ENCODE measurements at places on chromosomes 7 and 10.

GRCh38 chr10:33616956-33617355, 282.5 kb upstream of the NRP1 start:
- DNase-seq, result no peak

GRCh38 chr10:102406815-102407214, 11.3 kb downstream of the NFKB2 start:
- no peak for DNase-seq

DNA sequence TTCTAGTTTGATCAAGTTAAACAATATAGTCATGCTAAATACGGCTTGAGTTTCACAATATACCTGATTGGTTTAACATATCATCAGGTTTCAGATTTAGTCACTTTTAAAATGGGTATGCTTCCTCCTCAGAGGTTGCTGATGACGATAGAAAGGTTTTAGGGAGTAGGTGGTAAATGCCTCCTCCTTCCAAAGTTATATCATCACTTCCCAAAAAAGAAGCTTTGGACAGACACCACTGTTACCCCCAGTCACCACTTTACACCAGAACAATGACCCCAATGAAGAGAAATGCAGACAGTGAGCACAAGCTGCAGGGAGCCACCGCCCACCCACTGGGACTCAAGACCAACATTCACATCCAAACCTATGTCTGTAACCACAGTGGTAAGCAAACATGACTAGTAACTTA, 244.6 kb downstream of the SORCS1 start:
- DNase-seq, result no peak

GRCh38 chr7:17732083-17732482, 208.2 kb downstream of the SNX13 start:
- no peak for DNase-seq

- DNase-seq, result no peak
Observed at GRCh38 chr7:75626954-75627353, 111.8 kb downstream of the HIP1 start.

- DNase-seq, result no peak
Observed at GRCh38 chr10:76009531-76009930, 578.1 kb downstream of the LRMDA start.

DNA sequence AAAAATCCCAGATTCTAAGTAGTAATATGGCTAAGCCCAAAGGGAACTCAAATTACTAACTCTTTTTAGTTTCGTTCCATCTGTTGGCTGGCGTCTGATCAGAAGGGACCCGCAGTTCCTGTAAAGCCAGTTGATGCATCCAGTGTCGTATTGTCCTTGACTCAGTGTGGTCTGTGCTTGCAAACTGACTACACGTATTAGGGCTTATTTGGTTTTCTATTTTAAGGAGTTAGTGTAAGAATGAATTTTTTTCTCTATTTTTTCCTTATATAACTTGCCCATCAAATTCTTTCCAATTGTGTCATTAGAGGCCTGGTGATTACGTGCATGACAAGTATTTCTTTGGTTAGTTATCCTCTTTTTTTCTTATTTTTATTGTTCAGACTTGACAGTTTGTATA, 9.7 kb downstream of the ABCA13 start:
- no peak for DNase-seq

GRCh38 chr10:124092250-124092859, 1.0 kb downstream of the CHST15 start:
- DNase-seq, result no peak

DNA sequence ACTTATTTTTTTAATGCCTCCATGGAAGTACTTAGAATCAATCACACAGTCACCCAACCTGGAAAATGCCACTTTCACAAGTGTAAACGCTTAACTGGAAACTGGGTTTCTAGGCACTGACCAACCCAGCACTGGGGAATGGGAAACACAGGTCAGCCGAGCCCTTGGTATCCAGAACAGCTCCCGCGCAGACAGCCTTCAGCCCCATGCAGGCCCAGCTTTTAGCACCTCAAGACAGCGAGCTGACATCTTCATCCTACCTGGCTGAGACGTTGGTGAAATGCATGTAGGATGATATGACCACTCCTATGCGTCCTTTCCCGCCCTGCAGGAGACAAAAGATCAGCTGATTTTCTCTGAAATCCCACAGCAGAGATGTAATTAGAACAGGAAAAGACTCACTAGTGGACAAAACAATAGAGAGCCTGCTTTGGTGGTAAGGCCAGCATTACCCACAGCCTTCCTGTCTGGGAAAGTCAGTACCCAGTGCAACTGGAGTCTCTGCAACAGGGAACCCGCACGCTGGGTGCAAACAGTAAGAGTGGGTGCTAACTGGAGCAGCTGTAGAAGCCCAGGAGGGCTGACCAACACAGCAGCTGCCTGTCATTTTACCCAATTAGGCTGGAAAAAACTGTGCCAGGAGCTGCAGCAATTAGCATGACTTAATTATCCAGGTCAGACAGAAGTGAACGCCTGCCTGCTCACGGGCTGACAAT, 153.7 kb downstream of the TNS3 start:
- DNase-seq, result no peak

- no peak for DNase-seq
Observed at GRCh38 chr7:156841497-156841896, 51.5 kb downstream of the LMBR1 start.

DNA sequence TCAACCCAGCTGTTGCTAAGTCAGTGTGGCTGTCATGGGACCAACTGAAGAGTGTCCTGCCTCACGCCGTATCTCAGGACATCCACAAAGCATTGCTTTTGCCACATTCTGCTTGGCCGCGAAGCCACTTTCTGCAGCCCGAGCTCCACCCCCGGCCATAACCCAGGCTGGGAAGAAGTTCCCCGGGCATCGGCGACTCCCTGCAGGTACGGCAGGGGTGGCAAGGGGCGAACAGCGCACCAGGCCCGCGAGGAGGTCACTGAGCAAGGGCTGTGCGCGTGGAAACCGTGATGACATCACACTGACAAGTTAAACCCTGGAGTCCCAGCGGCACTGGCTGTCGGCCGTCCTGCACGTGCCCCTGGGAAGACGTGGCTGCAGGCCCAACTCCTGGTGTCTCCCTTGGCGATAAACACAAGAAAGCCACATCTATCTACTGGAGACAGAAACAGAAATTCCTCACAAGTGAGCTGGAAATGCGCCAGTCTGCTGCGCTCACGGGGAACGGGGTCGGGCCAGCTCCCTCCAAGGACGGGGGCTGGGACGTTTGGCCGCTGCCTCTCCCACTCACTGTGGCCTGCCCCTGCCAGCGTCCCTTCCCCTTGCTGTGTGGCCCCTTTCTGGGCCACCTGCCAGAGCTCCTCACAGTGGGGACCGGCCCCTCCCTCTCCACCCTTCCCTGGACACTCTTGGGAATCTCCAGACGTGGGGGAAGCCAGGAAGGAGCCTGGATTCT, 326.3 kb downstream of the DNAJB6 start:
- DNase-seq, result no peak

GRCh38 chr7:132806834-132807233, 230.6 kb upstream of the PLXNA4 start:
- DNase-seq, result no peak

- no peak for DNase-seq
Observed at GRCh38 chr10:127486355-127486754, 62.8 kb upstream of the NPS start.

- DNase-seq, result no peak
Observed at GRCh38 chr10:126646110-126646509, 24.4 kb downstream of the C10orf90 start.

DNA sequence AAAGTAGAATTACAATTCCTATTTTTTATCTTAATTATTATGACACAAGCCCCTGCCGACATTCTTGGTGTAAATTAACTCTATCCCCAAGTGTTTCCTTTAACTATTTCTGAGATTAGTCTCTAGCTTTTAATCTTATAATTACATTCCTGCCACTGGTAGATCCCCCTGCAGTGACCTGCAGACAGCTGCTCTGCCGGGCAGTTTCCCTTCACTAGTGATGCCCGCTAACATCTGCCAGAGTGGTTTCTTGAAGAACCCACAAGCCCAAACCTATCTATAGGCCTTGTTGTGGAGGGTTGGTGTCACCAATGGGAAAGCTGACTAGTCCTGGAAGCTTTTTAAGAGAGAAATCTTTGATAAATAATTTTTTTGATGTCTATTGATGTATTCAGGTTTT, 50.0 kb downstream of the ADAM22 start:
- no peak for DNase-seq

DNA sequence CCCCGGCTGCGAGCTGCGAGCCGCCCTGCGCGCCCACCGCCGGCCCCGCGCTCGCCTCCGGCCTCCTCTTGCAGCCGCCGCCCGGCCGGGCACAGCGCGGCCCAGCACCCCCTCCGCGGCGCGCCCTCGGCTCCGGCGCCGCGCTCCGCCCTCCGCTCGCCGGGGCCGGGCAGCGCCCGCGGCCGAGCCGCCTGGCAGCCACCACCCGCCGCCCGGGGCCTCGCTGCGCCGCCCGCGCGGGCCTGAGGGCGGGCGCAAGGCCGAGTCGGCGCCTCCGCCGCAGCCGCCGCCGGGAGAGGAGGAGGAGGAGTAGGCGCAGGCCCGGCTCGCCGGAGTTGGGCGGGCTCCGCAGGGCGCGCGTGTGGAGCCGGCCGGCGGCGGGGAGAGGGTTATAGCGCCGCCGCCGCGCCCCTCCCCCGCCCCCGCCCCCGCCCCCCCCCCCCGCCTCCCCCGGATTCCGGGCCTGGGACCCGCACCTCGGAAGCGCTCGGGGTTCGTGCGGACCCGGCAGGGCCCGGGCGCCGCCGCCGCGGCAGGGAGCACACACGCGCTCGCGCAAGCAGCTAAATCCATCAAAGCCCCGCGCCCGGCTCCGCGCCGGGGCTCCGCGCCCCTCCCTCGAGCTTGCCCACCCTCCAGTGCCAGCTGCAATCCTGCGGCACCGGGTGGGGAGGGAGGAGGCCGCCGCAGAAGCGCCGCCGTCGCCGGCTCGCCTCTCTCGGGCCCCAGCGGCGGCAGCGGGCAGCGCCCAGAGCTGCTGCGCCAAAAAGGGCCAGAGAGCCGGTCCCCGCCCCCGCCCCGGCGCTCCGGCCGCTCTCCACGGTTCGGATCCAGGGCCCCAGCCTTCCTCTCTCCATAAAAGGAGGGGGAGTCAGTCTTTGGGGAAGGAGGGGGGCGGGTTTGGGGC, at the start of gene PDGFA:
Gene PDGFA, minus strand, starts transcription at position 363 of the 907 bp plus-strand sequence. CDS start 845 bp downstream, outside the sequence.
- DNase-seq, result no peak

DNA sequence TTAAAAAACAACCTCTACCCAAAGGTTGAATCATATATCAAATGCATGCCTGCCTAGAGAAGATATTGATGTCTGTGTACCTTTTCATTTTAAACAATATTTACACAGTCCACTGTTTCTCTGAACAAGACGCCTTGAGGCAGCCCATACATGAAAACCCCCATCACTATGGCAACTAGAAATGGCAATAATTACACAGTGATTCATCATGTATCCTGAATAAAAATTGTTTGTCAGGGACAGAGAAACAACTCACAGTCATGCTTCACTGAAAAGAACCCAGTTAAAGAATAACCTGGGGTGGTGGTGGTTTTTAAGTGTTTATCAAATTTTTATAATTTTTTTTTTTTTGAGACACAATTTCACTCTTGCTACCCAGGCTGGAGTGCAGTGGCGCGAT, 19.7 kb downstream of the DNAJC12 start:
- no peak for DNase-seq
